Endodermal cell (in vitro differentiated cells): ENCODE measurements at places on chromosomes 3 and 15. TPM values are rescaled to one million over a fixed set of nuclear protein-coding genes. Genes with fewer than 3 reads are reported as not detected.
A peak's percentile ranks its signal among the peaks of the same experiment; 100 is the strongest.

MORC1 gene
- not detected in 3 replicates for total RNA-seq

GALK2 gene
- 18.2 to 22.5 TPM (median 19.1 TPM) in 3 replicates for total RNA-seq

CRABP1 gene
- 91.0 to 103 TPM (median 97.5 TPM) in 3 replicates for total RNA-seq

RPLP1 gene
- total RNA-seq: 1,563 and 1,610 TPM in 2 replicates

CTDSPL2 gene
- total RNA-seq: 74.3 to 98.3 TPM (median 94.6 TPM) in 3 replicates

CGGBP1 gene
- 77.8 to 101 TPM (median 96.3 TPM) in 3 replicates for total RNA-seq

GRCh38 chr15:33234020-33234461 is 39.5 kb upstream of the FMN1 start:
- no peak for DNase-seq
- no peaks in the 10 kb centered on the region for H3K36me3 ChIP-seq
- H3K27ac ChIP-seq: no peak overlapping the region
- H3K4me1 ChIP-seq: peaks cover 7% of the 10 kb centered on the region

GRCh38 chr15:60635507-60636352 is 156.8 kb upstream of the ICE2 start:
- no peaks in the 10 kb centered on the region for H3K36me3 ChIP-seq
- no peak overlapping the region for H3K4me3 ChIP-seq
- no peak for DNase-seq

GRCh38 chr3:66401675-66402491 is 98.9 kb downstream of the LRIG1 start:
- no peaks in the 10 kb centered on the region for H3K27me3 ChIP-seq
- peak overlapping the region; percentile 73 for H3K27ac ChIP-seq
- H3K4me1 ChIP-seq: no peaks in the 10 kb centered on the region
- H3K36me3 ChIP-seq: peaks cover 91% of the 10 kb centered on the region
- no peak overlapping the region for H3K4me3 ChIP-seq

DNA sequence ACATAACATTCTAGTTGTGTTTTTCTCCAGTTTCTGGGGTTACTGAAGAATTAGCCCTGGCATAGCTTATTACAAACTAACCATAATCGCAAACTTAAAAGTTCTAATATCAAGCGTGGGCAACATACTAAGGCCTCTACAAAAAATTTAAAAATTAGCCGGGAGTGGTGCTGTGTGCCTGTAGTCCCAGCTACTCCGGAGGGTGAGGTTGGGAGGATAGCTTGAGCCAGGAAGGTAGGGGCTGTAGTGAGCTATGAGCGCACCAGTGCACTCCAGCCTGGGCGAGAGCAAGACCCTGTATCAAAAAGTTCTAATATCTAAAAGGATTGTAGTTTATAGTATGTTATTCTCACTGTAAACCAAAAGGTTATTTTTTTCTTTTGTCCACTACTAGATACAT is 1.1 kb downstream of the OIP5 start:
- no peaks in the 10 kb centered on the region for H3K4me1 ChIP-seq
- H3K27ac ChIP-seq: no peak overlapping the region
- peak; percentile 53 for DNase-seq
- H3K36me3 ChIP-seq: peaks cover 16% of the 10 kb centered on the region

DNA sequence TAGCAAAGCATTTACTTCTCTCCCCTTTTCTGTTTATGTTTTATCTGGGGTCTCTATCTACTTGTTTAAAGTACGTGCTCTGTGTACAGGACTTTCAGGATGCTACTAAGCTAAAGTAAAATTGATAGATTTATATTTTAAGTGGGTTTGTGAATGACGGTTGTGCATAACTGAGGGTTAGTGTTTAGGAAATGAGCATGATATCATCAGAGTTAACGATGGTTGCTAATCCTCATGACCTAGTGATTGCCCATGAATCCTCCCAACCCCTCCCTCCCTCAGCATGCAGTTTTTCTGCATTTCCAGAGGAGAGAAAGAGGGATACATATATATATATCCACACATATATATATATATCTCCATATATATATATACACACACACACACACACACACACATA is 957.2 kb downstream of the TUSC7 start:
- peaks cover 5% of the 10 kb centered on the region for H3K27me3 ChIP-seq
- no peak overlapping the region for H3K4me3 ChIP-seq
- peaks cover 9% of the 10 kb centered on the region for H3K4me1 ChIP-seq

DNA sequence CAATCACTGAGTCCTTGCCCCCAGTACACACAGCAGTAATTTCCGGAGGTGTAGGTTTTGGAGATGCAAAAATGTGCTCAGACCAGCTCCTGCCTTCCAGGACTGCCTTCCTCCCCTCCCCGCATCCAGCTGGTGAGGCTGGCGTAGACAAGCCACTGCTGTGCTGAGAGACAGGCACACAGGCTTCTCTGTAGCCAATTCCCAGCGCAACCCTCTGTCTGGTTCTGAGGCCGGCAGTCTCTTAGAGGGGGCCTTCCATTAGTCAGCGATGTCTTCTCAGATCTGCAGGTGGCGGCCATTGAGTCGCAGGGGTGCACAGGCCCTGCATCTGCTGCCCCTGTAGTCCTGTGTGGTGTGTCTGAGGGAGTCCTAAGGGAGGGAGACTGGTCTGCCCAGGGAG is 114.4 kb downstream of the DNAJB8 start:
- H3K4me3 ChIP-seq: no peak overlapping the region
- H3K27me3 ChIP-seq: no peaks in the 10 kb centered on the region
- H3K27ac ChIP-seq: peak overlapping the region; percentile 58
- H3K4me1 ChIP-seq: no peaks in the 10 kb centered on the region

DNA sequence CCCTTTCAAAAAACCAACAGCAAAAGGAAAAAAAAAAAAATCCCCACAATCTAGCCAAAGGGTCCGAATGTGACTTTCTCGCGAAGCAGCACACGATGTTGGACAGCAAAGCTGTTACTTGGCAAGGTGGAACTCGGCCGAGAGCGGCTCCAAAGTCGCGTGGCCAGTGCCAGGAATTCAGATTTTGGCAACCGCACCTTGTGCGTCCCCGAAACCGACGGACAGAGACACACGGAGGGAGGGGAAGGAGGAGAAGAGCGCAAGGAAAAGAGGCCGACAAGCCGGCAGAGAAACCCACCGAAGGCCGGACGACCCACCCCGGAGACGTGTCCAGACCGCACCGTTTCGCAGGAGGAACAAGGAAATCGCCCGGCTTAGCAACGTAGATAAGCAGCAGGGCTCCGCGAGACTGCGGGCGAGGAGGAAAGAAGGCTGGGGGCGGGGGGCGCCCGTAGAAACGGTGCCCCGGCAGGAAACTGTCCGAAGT is 517.3 kb downstream of the MECOM start:
- H3K27ac ChIP-seq: no peak overlapping the region
- H3K27me3 ChIP-seq: peaks cover 75% of the 10 kb centered on the region
- H3K4me1 ChIP-seq: peaks cover 5% of the 10 kb centered on the region
- peak; percentile 78 for DNase-seq
- peak overlapping the region; percentile 82 for H3K4me3 ChIP-seq
- H3K36me3 ChIP-seq: no peaks in the 10 kb centered on the region

- peaks cover 22% of the 10 kb centered on the region for H3K27me3 ChIP-seq
- no peak for DNase-seq
- H3K27ac ChIP-seq: no peak overlapping the region
- H3K4me1 ChIP-seq: no peaks in the 10 kb centered on the region
- H3K4me3 ChIP-seq: no peak overlapping the region
Measured at GRCh38 chr3:4139462-4140140, 163.6 kb upstream of the SETMAR start.

- H3K27me3 ChIP-seq: no peaks in the 10 kb centered on the region
- H3K27ac ChIP-seq: peak overlapping the region; percentile 3
- H3K36me3 ChIP-seq: peaks cover 52% of the 10 kb centered on the region
- peak overlapping the region; percentile 98 for H3K4me3 ChIP-seq
Measured at GRCh38 chr15:60392986-60393790, 4.6 kb downstream of the ANXA2 start.

DNA sequence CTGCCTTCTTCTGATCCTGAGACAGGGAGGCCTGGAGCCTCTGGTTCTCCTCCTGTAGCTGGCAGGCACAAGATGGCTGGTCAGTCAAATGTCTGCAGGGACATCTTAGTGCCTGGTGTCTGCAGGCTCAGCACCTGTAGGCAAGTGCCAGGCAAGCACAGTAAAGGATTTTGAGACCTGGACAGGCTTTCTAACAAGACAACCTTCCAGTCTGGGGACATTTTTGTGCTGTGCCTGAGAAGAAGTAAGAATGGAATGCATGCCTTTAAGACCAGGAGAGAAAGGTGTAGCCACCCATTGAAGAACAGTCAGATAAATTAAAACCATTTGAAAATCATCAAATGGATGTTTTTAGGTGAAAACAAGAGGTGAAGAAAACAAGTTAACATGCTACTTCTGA is 31.2 kb downstream of the DZIP1L start:
- no peak overlapping the region for H3K4me3 ChIP-seq
- peaks cover 81% of the 10 kb centered on the region for H3K36me3 ChIP-seq
- no peak overlapping the region for H3K27ac ChIP-seq
- DNase-seq: no peak

DNA sequence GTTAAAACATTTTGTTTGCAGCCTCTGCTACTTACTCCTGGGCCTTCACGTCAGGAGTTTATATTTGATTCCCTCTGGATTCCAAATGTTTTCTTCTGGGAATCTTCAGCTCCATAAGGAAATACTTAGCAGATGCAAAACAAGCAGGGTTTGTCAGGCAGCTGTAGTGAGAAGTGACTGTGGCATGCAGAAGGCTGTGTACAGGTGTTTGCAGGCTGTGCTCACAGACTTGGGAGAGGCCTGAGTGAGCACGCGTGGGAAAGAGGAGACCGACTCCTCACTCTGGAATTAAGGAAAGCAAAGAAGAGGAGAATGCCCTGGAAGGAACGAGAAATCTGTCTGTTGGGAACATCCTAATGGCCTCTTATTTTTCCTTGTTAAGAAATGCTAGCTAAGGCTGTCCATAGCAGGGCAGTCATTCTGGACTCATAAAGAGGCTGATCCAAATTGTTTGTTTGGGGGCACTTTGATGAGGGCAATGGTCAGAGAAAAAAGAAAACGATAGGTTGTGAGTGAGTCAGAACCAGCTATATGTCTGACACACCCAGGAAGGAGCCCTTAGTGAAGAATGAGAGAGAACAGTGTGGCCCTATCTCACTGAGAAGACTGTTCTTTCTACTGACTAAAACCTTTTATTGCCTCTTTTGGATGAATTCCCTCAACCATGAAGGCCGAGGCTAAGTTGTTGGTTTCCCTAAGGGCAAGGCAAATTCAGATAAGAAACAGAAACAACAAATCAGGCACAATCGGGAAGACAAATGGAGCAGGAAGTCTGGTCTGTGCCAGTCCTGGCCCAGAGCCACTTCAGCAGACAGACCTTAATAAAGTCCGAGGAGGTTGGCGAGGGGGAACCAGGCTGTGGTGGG is 82.6 kb downstream of the TGFBR2 start:
- no peaks in the 10 kb centered on the region for H3K27me3 ChIP-seq
- H3K4me3 ChIP-seq: no peak overlapping the region
- no peak overlapping the region for H3K27ac ChIP-seq
- peaks cover 65% of the 10 kb centered on the region for H3K36me3 ChIP-seq
- H3K4me1 ChIP-seq: peaks cover 5% of the 10 kb centered on the region
- no peak for DNase-seq

- DNase-seq: no peak
- no peak overlapping the region for H3K27ac ChIP-seq
- H3K4me1 ChIP-seq: peaks cover 4% of the 10 kb centered on the region
- H3K36me3 ChIP-seq: no peaks in the 10 kb centered on the region
- no peaks in the 10 kb centered on the region for H3K27me3 ChIP-seq
Measured at GRCh38 chr3:30583973-30584372, 22.4 kb upstream of the TGFBR2 start.

DNA sequence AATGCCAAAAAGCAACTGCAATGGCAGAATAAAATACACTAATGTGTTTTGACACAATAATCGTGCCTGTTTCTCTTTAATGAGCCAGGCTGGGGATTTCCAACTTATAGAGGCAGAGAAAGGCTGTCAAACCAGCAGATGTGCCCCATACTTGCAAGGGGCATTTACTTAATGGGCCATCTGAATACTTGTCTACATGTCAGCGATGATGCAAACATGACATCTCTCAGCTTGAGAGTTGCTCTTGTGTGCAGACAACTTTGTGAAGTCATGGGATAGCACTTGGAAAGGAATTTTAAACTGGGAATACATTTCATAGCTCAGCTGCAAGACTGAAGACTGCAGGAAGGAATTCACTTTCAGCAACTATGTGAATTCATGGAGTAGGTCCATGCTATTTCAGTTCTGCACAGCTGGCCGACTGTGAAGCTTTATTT is 127.4 kb upstream of the ADAMTS9 start:
- H3K27me3 ChIP-seq: no peaks in the 10 kb centered on the region
- peaks cover 11% of the 10 kb centered on the region for H3K4me1 ChIP-seq
- H3K4me3 ChIP-seq: no peak overlapping the region
- no peaks in the 10 kb centered on the region for H3K36me3 ChIP-seq
- no peak for DNase-seq

- H3K27me3 ChIP-seq: no peaks in the 10 kb centered on the region
- H3K36me3 ChIP-seq: no peaks in the 10 kb centered on the region
- no peak for DNase-seq
Measured at GRCh38 chr15:81227716-81228115, 31.0 kb downstream of the IL16 start.

- H3K4me3 ChIP-seq: no peak overlapping the region
- DNase-seq: no peak
- peaks cover 14% of the 10 kb centered on the region for H3K36me3 ChIP-seq
Measured at GRCh38 chr3:27456554-27456953, 27.6 kb downstream of the SLC4A7 start.

- no peak for DNase-seq
- H3K4me1 ChIP-seq: no peaks in the 10 kb centered on the region
- H3K27ac ChIP-seq: no peak overlapping the region
- no peaks in the 10 kb centered on the region for H3K36me3 ChIP-seq
- H3K4me3 ChIP-seq: no peak overlapping the region
Measured at GRCh38 chr3:55164191-55164590, 236.3 kb upstream of the LRTM1 start.

DNA sequence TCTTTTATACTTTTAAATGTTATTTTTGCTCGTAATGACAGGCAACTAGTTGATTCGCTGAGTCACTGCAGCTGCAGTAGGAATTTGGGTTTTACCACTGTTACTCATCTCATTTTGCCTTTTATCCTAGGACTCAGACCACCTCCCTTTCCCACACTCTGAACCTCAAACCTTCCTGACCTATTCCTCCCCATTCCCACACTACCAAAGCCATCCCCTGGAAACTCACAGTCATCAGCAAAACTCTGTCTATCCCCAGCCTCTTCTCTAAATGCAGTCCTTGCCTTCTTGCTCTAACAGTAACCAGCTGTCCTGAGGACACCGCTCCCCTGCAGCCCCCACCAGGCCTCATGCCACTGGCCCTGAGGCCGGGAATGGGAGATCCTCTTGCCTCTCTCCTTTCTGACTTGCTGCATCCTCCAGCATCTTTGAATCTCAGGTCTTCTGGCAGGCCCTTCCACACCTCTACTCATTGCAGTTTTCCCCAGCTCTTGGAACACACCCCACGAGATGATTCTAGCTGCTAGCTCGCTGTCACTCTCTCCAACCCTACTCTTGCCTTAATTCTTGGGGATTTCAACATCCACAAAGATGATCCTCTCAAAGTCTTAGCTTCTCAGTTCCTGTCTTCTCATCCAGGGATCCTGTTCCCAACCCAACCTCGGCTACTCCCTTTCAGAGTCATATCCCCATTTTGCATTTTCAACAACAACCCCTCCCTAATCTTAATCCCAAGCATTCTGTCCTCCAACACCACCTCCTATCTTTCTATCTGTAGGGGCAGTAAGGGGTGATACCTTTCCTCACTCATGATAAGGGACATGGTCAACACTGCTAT is 55.9 kb upstream of the C3orf80 start:
- peak overlapping the region; percentile 2 for H3K4me3 ChIP-seq
- H3K27me3 ChIP-seq: no peaks in the 10 kb centered on the region
- DNase-seq: peak; percentile 52
- H3K27ac ChIP-seq: no peak overlapping the region
- no peaks in the 10 kb centered on the region for H3K36me3 ChIP-seq
